ENCODE measurements at places on chromosomes 1 and 21.

DNA sequence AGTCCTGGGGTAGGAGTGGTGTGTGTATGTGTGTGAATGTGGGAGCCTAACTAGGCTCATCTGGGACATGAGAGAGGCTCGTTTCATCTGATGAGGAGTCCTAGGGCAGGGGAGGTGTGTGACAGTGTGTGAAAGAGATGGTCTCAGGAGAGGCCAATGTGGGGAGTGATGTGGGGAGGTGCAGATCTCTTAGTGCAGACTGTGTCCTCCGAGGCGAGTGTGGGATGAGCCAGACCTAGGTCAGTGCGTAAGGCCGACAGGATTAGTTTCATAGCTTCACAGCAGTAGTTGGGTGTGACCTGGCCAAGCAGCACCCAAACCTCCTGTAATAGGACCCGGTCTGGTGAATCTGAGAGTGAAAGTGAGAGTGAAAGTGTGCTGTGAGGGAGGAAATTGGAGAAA is 94.7 kb downstream of the LIPI start:
- DNase-seq = no peak

DNA sequence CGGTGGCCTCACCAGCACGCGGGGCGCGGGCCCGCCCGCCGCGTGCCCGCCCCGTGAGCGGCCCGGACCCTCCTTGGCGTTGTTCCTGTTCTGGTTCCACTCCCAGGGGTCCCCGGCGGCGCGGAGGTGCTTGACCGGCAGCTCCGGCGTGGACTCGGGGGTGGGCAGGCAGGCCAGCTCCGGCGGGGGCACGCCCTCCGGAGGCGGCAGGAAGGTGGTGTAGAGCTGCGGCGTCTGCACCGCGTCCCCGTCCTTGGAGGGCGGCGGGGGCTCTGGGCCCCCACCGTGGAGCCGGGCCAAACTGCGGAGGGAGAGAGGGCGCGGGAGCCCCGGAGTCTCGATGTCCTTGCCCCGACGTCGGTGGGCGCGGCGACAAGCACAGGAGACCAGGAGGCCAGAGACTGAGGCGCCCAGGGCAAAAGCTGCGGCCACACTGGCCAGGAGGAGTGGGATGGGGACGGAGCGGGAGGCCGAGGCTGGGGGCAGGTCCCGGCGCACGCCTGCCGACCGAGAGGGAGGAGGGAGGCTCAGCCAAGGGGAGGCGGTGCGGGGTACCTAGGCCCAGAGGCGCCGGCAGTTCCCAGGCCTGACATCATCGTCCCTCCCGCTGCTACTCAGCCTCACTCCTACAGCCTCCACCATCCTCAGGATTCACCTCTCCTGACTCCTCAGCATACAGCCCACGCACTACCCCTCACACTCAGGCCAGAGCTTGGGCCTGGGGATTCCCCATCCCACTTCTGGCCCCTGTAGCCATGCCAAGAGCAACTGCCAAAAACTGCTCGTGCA is 13.2 kb downstream of the SEMA6C start:
- DNase-seq = no peak

- no peak for DNase-seq
Observed at GRCh38 chr1:161088587-161089110, 709 bp downstream of the NECTIN4 start.

- no peak for DNase-seq
Observed at GRCh38 chr1:171140401-171140800, 44.7 kb upstream of the FMO2 start.

- no peak for DNase-seq
Observed at GRCh38 chr1:209589440-209589839, 5.9 kb downstream of the CAMK1G start.
